Testis (tissue), 5 donors: ENCODE measurements at places on chromosomes 1 and 21. TPM values are rescaled to one million over a fixed set of nuclear protein-coding genes. Genes with fewer than 3 reads are reported as not detected.

DNA sequence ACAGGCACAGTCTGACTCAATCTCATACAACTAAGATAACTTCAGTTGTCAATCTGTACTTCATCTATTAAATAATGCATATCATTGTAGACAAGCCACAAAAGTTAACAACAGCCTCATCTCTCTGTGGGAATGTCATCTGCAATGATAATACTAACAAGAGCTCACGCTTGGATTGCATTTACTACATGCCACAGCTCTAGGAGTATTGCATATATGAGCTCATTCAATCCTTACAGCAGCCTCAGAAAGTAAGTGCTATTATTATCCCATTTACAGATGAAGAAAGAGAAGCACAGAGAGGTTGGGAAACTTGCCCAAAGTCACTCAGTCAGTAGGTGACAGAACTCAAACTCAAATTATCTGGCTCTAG lies 105.7 kb upstream of the GUCA2B start:
- no peak for DNase-seq

GRCh38 chr1:203672346-203672745 lies 45.7 kb downstream of the ATP2B4 start:
- DNase-seq: no peak

- peak; percentile 50 for DNase-seq
Measured at GRCh38 chr1:19373211-19374082, 61.3 kb downstream of the SLC66A1 start.

DNA sequence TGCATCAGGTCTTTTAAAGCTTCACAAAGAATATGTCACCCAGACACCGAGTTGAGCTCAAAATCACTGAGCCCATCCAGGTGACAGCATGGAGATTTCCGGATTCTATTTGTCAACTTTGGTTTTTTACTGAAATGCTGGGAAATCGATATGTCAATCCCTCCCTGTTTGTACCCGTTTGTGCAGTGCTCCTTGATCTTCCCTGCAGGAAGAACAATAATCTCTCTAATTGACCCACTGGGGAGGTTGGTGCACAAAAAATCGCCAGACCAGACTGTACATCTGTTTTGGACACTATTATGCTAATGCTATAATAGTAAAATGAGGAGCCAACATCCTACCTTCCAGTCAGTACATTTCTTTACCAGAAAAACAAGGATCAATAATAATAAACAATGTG lies 1.8 kb downstream of the BARHL2 start:
- no peak for DNase-seq

NCAM2 gene
- 22.4 TPM for total RNA-seq

- no peak for DNase-seq
Measured at GRCh38 chr1:46677339-46677738, 5.7 kb downstream of the TEX38 start.

GRCh38 chr1:159000625-159001024 lies 9.1 kb upstream of the IFI16 start:
- DNase-seq: peak; percentile 90

- no peak for DNase-seq
Measured at GRCh38 chr1:25695771-25696311, 79.2 kb downstream of the MAN1C1 start.

DNA sequence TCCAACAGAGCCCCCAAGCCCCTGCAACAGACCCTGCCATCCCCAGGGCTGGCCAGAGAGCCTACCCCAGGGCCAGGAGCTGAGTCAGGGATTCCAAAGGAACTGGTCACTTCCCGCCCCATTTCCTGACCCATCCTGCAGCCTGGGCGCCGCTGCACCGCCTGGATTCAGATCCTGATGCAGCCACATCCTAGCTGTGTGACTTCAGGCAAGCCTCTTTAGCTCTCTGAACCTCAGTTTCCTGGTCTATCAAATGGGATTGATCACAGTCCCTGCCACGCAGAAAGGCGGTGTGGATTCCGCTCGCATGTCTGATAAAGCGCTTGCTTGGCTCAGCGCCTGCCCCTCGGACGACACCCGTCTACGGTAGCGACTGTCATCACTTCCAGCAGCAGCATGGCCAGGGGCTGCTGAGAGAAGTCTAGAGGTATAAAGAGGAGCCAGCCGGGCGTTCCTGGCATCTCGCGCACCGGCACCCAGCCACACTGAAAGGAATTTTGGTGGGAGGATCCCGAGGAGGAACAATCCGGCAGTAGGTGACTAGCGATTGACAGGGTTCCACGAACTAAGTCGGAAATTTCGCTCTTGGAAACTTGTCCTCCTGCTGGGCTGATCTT lies 10.1 kb downstream of the EPHA2 start:
- DNase-seq: peak; percentile 69

GRCh38 chr1:81032374-81032773 lies 768.4 kb upstream of the ADGRL2 start:
- DNase-seq: no peak

EXO5 gene
- total RNA-seq: 9.4 TPM

GRCh38 chr1:201295861-201296260 lies 12.6 kb downstream of the PKP1 start:
- DNase-seq: no peak

CATSPERE gene
- 10.4 TPM for total RNA-seq

GRCh38 chr1:53342735-53343470 lies 15.0 kb upstream of the LRP8 start:
- no peak for DNase-seq

CNKSR1 gene
- 7.6 TPM for total RNA-seq

DNA sequence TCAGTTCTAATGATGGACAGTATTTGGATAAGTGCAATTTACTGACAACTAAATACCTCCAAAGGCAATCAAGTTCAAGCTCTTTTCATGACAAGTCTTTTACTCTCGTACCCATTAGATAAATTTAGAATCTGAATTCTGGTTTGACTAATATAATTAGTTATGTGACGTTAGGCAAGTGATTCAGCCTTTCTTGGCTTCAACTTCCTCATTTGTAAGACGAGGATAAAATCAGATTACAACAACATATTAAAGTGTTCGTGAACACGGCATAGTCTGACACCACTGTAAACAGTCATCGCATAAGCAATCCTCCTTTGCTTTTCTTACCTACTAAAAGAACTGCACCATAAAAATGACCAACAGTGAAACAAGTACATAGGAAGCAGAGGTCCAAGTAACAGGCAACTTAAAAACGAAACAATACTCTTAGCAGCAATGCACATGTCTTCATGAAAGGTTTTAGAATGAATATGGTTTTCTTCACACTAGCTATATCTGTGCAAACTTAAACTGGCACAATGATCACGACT lies 25.7 kb downstream of the COA6 start:
- no peak for DNase-seq

SHISA4 gene
- 45.5 TPM for total RNA-seq

FCAMR gene
- total RNA-seq: 0.31 TPM

WNT3A gene
- 0.19 TPM for total RNA-seq

GRCh38 chr1:79737193-79737592 lies 730.7 kb upstream of the ADGRL4 start:
- DNase-seq: no peak

F13B gene
- total RNA-seq: 0.31 TPM
